ENCODE measurements at places on chromosomes 3 and 15.

GRCh38 chr3:98215051-98215450, 48.6 kb downstream of the OR5H15 start:
- no peak for DNase-seq

DNA sequence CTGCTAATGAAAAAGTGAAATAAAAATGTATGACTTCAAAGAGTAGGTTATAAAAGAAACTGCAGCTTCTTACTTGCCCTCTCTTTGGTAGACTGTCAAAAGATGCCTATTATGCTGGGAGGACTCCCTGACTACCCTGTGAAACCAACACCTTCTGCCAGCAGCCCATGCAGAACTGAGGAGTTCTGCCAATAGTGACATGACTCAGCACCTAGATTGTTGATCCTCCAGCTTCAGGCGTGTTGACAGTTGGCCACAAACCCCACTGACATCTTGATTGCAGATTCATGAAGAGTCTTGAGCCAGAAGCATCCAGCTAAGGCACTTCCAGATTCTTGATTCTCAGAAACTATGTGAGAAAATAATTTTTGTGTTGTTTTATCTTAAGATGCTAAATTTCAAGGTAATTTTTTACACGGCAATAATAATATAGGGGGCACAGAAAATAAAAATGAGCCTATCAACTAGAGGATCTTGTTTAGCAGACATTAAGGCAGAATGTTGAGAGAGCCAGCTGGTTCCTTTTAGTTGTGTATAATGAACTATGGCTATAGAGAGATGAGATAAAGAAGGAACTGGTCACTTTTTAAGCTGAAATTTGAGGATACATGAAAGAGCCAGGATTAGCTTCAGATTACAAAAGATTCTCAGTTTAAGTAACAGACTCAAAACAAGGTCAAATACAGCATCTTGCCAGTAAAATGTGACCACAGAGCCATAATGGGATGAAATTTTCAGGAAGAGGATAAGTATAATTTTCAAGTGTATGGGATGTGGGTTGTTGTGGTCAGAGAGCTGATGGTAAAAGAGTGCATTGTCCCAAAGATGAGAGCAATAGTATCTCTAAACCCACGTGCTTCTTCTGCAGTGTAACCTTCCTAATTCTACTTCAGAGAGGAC, 588.7 kb upstream of the CBLB start:
- peak; percentile 38 for DNase-seq

GRCh38 chr3:119826711-119827608, 45.1 kb downstream of the NR1I2 start:
- DNase-seq, result no peak

- DNase-seq, result no peak
Observed at GRCh38 chr15:80464951-80465625, 60.9 kb downstream of the ARNT2 start.

DNA sequence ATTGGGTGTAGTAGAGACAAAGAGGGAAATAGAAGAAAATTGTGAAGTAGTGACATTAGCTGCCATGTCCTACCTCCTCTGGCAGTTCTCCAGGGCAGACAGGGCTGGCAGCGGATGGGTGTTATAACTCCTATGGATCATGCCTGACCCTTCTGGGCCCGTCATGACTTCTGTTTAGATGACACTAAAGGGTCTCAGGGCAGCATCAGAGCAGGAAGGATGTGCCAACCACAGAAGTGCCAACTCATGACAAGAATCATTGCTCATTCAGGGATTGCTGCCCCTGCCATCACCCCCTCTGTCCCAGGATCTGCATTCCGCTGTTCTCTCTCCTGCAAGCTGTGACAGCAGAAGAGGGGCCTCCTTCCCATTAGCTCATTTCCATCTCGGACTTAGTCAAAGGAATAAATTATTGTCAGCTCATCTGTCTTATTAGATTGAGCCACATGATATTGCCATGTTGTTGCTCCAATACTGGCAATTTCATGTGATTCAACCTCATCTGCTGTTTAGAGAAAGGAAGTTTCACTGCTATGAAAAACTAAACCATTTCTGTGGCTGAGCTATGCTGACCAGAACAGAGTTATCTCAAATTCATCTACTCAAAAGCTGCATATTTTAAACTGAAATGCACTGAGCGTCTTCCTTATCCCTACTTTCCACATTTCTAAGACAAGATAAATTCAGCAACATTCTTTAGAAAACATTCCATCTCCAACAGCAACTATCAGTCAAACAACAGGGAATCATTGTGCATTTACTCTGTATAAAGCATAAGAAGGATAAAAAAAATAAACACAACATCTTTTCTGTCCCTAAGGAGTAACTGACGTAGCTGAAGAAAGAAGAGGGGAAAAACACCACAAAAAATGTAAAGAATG, 271.6 kb downstream of the FHIT start:
- no peak for DNase-seq

GRCh38 chr15:41564286-41564959, 5.4 kb downstream of the TYRO3 start:
- no peak for DNase-seq

DNA sequence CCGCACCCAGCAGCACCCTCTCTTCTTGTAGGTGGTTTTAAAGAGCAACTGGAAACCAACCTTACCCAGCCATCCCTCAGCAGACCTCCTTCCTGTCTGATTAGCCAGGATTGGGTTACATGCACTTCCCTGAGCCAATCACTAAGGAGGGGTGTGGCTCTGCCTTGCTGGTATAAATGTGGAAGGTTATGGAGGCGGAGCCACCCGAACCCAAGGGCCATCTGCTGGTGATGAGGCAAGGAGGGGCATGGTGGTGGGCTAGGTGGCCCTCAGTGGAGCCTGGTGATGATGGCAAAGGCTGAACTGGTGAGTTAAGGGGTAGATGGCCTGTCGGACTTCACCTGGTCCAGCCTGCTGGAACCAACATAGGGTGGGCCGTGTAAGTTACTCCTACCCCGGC, 39.8 kb downstream of the CCDC33 start:
- peak; percentile 39 for DNase-seq

DNA sequence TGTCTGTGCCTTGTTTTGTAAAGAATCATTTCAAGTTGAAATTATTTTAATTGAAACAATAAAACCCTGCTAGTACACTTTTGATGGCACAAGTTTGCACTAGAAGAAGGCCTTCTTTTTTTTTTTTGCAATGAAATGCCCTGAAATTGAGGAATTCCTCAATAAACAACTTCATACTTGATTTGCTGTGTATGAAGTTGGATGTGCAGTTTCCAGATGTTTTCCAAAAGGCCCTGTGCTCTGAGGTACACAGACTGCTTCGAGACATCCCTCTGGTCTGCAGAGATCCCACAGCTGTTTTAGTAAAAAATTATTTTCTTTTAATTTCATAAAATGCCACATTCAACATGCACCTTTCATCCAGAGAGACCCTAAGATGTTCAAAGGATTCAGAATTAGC, 48.9 kb downstream of the HES1 start:
- no peak for DNase-seq

DNA sequence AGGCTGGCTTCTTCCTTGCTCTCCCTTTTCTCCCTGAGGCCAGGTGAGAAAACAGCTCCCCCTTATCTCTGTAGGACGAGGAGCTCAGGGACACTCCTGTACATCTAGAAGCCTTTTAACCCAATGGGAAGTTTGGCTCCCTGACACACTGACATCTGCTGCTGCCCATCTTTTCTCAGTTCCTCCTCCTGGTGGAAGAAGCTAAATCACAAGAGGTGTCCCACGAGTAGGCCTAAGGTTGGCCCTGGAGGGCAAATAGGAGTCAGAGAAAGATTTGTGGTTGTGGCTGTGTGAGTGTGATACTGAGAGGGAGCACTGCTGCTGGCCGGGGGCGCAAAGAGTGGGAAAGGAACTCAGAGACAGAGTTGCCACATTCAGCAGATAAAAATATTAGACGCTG, 49.5 kb downstream of the ARHGAP31 start:
- DNase-seq, result no peak

DNA sequence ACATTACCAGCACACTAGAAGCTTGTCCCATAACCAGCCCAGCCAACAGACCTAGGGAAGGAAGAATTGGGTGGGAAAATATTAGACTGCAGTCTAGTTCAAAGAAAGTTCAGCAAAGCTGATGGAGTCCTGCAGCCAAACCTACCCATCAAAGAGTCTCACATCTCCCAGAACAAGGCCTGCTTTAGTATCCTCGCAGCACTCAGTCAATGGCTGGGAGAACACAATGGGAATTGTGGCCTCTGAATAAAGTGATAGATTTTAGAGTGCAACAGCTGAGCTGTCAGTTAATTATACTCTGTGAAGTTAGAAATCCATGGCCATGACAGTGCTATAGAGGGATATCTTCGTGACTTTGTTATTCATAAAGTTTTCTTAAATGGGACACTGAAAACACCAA, 207.2 kb upstream of the NAALADL2 start:
- no peak for DNase-seq

GRCh38 chr15:51846066-51846462, 16.6 kb downstream of the TMOD3 start:
- no peak for DNase-seq

GRCh38 chr3:113498221-113499005, 16.5 kb downstream of the SPICE1 start:
- DNase-seq, result no peak

- DNase-seq, result no peak
Observed at GRCh38 chr3:54067055-54067698, 55.2 kb upstream of the CACNA2D3 start.

DNA sequence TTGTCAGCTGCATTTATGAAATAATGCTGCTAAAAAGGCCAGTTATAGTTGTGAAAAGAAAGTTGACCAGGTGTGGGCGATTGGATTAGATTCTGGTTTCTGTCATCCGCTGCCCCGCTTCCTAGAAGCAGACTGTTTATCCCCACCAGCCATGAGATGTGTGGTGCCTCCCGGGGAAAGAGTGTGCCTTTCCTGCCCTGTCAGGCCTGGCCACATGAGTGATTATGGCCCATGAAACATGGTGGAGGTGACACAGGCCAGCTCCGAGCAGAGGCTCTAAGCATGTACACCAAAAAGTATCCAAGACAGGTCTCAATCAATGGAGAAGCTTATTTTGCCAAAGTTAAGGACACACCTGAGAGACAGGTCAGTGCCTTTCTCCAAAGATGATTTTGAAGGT, 85.4 kb upstream of the ABHD2 start:
- DNase-seq, result no peak

GRCh38 chr3:13403213-13403819, 16.8 kb downstream of the NUP210 start:
- no peak for DNase-seq

DNA sequence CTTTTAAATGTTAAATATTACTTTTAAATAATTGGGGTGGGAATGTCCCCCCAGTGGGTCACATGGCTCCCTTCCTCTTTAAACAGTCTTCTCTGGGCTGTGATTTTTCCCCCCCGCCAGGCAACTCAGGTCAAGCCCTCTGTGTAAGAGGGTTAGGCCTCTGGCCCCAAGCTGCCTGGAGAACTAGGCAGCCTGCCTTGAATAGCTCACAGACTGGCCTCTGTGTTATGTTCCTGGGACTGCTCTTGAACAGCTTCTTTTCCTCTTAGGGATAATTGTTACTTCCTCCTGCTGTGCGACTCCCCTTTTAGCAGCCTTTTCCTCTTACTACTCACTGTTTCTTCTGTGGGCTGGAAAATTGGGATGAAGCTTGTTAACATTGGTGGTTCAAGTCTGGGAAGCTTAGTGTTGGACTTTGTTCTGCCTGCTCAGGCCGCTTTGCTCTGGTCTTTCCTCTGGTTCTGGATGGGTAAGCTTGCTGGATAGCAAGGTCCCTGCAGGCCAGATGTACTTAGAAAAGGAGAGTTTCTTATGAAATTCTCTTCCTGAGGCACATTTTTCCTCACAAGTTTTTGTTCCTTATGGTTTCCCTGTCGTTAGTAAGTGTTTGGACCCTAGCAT, 2.2 kb downstream of the TEX264 start:
- DNase-seq, result no peak

GRCh38 chr15:66505430-66505811, 295 bp downstream of the ZWILCH start:
- no peak for DNase-seq

GRCh38 chr15:94441760-94442159, 210.4 kb downstream of the MCTP2 start:
- DNase-seq, result no peak

- DNase-seq, result no peak
Observed at GRCh38 chr3:197573048-197573767, 17.4 kb upstream of the BDH1 start.

Data from GM13977 (cell line).